Left ventricle myocardium superior (tissue), 1 donor: ENCODE measurements at places on chromosomes 6 and 20.
A peak's percentile ranks its signal among the peaks of the same experiment; 100 is the strongest.

GRCh38 chr20:16615199-16615598, 42.0 kb upstream of the KIF16B start:
- peak; percentile 30 for DNase-seq

- DNase-seq = no peak
These were observed 284.5 kb downstream of the PRKN start for GRCh38 chr6:162443101-162443500.

DNA sequence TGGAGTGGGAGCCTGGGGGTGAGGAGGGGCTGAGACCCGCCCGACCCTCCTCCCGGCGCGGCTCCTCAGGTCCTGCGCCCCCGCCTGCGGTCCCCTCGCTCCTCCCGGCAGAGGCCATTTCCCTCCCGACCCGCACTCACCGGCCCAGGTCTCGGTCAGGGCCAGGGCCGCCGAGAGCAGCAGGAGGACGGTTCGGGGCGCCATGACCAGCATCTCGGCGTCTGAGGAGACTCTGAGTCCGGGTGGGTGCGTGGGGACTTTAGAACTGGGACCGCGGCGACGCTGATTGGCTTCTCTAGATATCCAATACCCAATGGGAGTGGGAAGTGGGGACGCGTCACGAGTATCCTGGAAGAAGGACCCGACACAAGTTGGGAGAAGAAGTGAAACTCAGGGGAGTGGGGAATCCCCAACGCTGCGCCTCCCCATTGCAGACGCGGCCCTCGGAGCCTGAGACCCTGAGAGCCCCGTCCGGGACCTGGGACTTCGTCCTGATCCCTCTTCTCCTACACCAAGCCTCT, at the start of gene HLA-B:
Gene HLA-B (minus strand): TSS at position 234 of the 521 bp plus-strand sequence. CDS start 21 bp downstream, at position 213.
- DNase-seq = peak; percentile 71

DNA sequence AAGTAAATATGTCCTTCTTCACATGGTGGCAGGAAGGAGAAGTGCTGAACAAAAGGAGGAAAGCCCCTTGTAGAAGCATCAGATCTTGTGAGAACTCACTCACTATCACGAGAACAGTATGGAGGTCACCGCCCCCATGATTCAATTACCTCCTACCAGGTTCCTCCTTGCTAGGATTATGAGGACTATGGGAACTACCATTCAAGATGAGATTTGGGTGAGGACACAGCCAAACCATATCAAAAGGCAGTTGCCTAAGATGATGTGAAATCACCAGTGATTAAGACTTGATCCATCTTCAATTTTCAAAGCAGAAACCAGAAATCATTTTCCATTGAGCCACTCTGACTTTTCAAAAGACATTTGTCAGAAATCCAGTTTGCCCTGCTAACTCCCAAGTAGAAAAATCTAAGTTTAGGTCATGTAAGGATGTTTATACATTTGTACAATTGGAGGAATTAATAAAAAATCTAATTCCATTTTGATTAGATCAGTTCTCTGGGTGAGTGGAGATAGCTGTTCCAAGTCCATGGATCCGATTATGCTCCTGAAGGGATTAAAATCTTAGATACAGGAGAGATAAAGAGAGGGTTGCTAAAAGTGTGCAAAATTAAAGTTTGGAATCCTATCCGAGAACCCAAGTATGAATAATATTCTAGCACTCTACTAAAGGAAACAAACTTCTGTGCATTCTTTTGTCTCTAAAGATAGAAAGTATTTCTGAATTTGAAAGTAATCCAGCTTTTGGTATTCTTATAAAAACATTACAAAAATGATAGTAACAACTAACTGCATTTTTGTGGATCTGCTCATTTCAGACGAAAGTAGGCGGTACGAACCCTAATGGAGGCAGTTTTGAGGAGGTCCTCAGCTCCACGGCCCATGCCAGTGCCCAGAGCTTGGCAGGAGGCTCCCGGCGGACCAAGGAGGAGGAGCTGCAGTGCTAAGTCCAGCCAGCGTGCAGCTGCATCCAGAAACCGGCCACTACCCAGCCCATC, 39.5 kb downstream of the HDDC2 start:
- DNase-seq = no peak

DNA sequence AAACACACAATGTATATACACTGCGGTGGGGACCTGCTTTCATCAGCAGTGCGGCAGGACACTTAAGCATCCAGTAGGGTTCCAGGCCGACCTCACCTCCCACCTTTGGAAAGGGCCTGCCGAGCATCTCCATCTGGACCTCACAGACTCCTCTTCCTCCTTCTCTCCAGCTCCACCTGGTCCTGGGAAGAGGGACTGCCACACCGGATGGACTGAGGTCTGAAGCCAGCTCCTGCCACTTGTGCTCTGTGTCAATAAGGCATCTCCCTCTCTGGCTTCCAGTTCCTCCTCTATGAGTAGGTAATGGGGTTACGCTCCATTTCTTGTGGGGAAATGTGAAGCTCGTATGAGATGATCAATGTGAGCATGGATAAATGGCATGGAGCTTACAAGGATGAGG, 19.1 kb upstream of the NNAT start:
- no peak for DNase-seq
